ENCODE measurements at places on chromosomes 5 and 9.
A peak's percentile ranks its signal among the peaks of the same experiment; 100 is the strongest.

DNA sequence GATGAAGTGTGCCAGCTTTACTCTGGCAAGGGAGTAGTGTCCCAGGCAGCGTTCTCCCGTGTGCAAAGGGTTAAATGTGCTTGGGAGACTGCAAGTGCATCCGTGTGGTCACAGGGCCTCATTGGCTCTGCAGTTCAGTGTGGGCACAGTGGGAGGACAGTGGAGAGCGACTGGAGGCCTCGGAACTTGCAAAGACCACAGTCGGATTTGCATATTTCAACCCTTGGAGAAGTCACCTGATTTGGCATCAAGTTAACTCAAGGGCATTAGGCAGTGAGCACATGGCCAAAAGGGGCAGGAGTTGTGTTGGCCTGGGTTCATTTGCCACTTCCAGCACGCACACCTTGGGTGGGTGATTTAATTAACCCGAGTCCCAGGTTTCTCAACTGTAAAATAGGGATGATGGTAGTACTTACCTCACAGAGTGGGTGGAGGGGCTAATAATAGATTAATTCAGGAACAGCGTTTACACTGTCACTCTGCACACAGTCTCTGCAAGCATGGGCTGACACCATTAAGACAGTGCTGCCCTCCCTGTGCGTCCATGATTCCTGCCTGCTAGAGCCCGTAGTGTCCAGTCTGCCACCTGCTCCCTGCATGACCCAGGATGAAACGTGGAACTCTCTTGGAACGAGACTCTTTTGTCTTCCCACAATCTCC lies 22.7 kb downstream of the JADE2 start:
- DNase-seq: no peak

DNA sequence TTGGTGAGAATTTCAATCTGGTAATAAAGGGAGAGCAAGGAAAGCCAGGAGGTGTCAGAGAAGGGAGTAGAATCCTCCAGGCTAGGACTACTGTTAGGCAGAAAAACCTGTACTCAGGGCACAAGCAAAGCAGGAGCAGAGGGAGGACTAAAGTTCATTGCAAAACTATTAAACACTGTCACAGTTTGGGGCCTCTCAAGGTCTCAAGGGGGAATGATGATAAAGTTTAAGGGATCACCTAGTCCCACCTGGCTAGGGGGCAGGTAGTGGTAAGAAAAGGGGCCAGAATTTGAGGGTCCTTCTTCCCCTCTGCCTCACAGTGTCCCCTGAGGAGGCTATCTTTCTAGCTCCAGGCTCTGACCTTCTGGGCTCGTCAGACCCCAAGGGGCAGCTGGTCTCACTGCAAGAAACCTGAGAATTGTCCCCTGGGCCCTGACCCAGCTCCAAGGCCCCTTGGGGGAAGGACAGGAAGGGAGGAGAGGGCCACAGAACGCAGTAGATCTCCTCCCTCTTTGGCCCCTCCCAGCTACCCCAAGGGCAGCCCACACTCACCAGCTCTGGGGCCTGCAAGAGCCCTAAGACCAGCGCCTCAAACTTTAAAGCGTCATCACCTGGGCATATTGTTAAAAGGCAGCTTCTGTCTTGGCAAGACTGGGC lies 974 bp downstream of the CCDC69 start:
- peak; percentile 52 for DNase-seq

DNA sequence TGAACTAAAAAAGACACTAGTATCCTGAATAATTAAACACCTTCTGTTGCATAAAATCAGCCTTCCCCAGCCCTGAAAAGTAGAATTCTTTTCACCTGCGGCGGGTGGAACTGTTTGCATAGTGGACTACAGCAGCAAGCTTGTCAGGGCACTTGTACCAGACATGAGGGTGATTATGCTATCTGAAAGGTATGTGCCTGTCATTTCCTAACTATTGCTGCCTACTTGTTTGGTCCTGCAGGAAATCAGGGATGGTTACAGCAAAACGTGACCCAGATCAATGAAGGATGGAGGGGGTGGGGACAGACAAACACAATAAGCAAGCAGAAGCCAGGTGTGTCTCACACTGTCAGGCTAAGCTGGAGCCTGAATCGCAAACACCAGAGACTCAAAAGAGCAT lies 385.6 kb downstream of the MLLT3 start:
- no peak for DNase-seq

DNA sequence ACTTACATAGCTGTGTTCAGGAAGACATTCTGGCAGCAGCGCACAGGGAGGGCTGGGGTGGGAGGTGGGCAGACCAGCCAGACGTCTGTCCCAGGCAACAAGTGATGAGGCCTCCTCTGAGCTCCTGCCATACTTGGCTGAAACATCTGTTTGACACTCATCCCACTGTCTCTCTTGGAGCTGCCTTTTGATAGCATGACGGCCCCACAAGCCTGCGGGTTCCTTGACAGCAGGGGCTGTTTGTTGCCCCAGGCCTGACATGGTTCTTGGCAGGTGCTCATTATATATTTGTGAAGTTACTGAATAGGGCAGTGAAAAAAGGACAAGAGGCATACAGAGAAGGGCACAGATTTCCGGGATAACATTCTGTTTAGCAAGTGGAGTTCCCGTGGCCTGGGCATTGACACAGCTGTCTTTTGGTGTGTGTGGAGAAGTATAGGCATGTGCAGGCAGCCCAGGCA lies 22.2 kb upstream of the B4GALT1 start:
- no peak for DNase-seq

- no peak for DNase-seq
Observed at GRCh38 chr9:113593682-113594281, 130.3 kb downstream of the RGS3 start.

- DNase-seq: no peak
Observed at GRCh38 chr5:57937501-57938173, 455.0 kb upstream of the ACTBL2 start.

DNA sequence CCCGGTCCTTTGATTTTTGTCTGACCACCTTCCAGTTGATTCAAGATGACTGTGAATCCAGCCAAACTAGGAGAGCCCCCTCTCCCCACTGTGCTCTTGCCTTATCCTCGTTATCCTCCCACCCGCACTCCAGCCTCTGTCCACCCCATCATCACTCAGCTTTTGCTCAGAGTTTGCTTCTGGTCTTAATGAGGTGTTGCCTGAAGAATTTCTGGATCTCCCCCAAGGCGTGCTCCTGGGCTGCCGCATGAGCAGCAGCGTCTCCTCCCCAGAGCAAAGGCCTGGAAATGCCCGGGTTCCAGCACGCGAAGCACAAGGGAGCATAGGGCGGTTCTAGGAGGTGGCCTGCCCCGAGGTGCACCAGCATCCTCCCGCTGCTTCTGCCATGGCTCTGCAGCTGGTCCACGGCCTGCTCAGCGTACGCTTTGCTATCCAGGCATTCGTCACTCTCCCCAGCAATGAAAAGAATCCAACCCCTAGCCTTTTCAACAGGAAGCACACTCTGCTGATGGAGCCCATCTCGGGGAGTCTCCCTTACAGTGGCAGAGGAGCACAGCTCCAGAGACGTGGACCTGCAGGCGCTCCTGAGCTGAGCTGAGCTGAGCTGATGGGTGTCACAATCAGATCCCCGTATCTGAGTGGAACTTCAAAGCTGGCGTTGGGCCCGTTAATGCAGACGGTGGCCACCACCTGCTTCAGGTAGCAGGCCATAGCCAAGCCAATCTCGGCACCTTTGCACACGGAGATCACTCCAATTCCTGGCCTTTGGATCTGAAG lies 50.7 kb downstream of the BAAT start:
- no peak for DNase-seq

GRCh38 chr5:112703866-112704820 lies 33.5 kb upstream of the APC start:
- DNase-seq: no peak

GRCh38 chr5:1793301-1793740 lies 6.3 kb downstream of the MRPL36 start:
- peak; percentile 62 for DNase-seq

DNA sequence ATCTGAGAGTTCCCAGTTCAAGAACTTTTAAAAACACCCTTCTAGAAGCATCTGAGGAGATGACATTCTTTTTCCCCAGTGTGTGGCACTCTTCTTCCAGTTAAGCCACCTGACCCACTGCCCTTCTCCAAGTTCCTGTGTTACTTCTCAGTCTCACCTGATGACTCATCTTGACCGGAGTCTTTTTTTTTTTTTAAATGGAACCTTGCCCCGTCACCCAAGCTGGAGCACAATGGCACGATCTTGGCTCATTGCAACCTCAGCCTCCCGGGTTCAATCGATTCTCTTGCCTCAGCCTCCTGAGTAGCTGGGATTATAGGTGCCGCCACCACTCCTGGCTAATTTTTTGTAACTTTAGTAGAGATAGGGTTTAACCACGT lies 224.1 kb upstream of the DAB2 start:
- no peak for DNase-seq

Measured in stimulated activated naive CD4-positive, alpha-beta T cell treated with Interleukin-2 at 50 U/mL for 16 hours (primary cell).